Hematopoietic multipotent progenitor cell (in vitro differentiated cells): ENCODE measurements at places on chromosomes 1 and 21.
A peak's percentile ranks its signal among the peaks of the same experiment; 100 is the strongest.

GRCh38 chr1:51735746-51736254 lies 118.9 kb downstream of the OSBPL9 start:
- no peak for DNase-seq

DNA sequence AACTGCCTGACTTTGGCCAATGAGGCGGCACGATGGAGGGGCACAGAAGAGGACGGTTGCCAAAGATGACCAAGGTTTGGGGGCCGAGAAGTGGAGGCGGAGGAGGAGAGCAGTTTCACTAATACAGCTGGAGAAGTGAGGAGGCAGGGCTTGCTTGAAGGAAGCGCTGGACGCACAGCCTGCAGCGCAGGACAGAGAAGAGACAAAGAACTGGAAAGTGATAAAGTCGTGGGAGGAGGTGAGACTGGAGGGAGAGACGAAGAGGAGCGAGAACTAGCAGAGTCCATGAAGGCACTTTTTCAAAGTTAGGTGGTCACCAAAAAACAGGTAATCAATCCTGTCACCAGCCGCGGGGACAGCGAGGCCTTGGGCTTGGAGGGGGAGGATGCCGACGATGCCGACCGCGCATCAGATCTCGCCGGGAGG lies 771 bp downstream of the PACC1 start:
- DNase-seq: peak; percentile 33

DNA sequence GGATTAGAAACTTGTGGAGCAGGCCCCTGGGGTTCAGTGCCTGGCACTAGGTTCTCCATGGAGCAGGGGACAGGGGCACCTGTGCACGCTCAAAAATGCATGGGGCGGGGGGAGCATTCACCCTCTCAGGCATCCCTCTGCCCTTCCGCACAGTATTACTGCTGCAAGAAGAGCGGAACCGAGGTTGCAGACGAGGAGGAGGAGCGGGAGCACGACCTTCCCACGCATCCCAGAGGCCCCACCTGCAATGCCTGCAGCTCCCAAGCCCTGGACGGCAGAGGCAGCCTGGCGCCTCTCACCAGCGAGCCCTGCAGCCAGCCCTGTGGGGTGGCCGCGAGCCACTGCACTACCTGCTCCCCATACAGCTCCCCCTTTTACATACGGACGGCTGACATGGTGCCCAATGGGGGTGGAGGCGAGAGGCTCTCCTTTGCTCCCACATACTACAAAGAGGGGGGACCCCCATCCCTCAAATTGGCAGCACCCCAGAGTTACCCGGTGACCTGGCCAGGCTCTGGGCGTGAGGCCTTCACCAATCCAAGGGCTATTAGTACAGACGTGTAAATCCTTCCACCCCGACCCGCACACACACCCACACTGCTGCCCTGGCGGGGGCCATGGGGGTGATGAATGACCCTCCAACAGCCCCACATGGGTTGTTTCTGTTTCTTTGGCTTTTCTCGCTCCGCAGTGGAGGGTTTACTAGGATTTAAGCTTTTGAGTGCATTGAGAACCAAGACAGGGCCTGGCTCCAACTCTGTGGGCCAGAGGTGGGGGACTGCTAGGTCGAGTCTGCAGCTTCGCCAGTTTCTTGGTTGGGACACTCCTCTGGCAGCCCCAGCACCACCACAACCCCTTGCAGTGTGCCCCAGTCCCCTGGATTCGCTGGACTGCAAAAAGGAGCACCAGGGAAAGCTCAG lies 63.7 kb downstream of the TOR1AIP2 start:
- DNase-seq: no peak

DNA sequence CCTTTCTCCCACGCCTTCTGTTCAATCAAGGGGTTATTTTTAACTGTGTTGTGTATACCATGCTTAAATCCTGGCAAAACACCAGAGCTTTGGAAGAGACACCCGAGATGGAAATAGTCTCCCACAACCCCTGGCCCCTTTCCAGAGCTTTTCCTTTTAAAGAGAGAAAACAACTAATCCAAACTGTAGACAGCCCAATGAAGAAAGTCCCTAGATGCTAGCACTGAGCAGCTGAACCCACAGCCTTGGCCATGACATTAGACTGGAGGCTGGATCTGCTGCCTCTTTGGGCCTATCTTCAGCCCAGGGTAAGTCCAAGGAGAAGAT lies 64.9 kb upstream of the ARTN start:
- DNase-seq: no peak

GRCh38 chr1:35539073-35539823 lies 18.0 kb downstream of the KIAA0319L start:
- no peak for DNase-seq

GRCh38 chr21:42080788-42081083 lies 9.6 kb downstream of the UMODL1 start:
- DNase-seq: no peak

DNA sequence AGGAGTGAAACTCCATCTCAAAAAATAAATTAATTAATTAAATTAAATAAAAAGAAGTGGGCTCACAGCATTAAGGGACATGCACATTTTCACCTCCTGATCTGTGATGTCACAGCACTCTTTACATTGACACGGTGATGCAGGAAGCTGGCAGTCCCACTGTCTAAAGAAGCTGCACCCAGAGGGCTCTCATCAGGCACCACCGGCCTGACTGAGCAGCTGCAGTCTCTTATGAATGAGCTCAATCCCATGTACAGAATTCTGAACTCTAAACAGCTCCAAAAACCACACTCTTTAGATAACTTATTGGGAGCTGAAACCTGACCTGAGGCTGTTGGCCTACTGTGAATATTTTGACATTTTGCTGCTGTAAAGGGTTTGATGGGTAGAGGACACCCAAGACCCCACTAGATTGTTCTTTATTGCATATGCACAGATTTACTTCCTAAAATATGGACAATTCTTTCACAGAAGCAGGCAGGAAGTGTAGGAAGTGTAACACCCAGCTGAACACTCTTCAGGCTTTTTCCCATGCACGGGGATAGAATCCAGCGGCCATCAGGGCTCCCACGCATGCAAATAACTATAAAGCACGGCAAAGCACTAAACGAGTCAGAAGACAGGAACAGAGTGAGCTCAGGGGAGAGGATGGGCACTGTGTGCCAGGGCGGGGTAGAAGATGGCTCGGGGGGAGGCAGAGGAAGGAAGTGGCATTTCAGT lies 46.2 kb downstream of the L1TD1 start:
- no peak for DNase-seq

DNA sequence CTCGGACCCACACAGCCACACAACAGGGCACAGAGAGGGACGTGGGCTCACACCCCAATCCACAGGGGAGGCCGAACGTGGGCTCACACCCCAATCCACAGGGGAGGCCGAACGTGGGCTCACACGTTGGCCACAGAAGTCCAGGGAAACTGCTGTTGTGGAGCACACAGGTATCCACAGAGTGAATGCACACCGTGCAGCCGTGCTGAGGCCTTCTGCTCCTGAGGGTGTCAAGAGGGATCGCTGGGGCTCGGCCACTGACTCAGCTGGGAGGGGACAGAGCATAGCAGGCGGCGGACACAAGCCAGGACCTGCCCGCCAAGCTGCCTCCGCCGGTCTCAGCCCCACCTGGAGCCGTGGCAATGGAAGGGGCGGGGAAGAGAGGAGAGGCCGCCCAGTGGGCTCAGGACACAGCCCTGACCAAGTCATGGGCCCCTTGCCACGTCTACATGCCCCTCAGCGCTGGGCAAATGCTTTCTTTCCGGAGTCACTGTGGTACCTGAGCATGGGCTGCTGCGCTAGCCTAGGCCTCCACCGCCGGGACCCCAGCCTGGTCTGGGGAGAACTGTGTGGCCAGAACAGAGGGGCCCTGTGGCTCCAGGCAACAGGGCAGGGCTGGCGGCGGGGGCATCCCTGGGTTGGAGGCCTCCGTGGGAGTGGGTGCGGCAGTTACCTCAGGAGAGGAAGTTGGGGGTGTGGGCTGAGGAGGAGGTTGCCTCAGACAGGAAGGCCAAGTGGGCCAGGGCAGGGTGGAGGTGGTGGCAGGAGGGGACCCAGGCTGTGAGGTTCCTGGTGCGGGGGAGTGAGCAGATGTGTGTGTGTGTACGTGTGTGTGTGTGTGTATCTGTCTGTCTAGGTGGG lies 1.2 kb downstream of the SYTL1 start:
- DNase-seq: no peak

GRCh38 chr21:44360159-44360558 lies 6.7 kb downstream of the TRPM2 start:
- no peak for DNase-seq

GRCh38 chr21:14734191-14734590 lies 188.1 kb upstream of the SAMSN1 start:
- peak; percentile 72 for DNase-seq

- no peak for DNase-seq
These were observed 58.3 kb downstream of the SPSB1 start for GRCh38 chr1:9350960-9351359.

DNA sequence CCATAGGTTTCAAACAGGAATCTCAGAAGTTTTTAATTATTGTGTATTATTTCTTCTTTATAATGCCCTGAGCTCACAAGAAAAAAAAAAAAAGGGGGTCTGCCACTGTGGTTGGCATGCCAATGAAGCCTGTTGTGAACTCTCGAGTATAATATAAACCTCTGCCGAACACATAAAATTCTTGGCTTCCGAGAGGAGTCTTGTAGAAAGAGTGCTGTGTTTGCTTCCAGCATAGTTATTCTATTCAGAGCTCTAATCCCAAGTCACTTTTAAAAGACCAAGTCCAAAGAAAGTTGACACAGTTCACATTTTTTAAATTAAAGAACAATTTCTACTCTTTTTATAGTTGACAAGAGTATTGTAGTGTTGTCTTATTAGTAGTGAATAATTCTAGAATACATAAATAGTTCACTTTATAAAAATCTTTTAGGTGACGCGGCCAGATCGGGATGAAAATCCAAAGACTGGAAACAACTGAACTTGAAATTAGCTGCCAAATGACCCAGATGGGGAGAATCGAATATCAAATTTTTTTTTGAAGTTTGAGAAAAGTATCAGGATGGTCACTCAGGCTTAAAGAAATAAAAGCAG lies 293.2 kb downstream of the DUSP10 start:
- DNase-seq: no peak

DNA sequence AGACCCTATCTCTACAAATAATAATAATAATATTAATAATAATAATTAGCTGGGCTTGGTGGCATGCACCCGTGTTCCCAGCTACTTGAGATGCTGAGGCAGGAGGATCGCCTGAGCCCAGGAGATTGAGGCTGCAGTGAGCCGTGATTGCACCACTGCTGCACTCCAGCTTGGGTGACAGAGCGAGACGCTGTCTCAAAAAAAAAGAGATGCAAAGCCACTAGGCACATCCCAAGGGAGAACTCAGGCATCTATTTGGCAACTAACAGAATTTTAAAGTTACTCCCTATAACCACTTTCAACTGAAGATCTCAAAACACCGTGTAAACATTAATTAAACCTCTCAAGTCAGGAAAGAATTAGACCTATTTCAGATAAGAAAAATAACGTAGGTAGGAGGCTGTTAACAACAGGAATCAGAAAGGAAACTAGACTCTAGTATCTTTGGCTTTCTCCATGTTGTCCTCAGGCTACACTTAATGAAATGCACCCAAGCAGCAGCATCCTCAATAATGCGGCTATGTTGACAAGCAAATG lies 3.7 kb downstream of the RNF19B start:
- no peak for DNase-seq

DNA sequence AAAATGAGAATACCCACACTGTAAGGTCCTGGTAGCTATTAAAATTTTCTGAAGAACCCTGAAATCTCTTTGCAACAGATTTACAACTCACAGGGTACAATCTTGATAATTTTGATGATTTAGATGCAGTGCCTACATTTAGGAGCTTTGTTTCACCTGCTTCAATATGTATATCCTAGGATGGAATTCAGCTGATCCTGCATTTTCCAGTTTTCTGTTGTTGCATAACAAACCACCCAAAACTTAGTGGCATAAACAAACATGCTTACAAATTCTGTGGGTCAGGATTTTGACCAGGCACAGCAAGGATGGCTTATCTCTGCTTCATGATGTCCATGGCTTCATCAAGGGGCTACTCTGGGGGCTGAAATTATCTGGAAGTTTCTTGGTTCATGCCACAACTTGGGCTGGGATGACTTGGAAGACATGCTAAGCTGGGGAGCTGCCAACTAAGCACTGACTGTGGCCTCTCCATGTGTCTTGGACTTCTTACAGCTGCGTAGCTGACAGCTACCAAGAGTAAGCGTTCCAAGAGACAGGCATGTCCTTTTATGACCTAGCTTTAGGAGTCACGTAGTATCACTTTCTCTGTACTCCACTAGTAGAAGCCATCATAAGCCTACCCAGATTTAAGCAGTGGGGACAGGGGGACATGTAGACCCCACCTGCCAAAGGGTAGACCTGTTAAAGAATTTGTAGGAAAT lies 108.5 kb downstream of the CACHD1 start:
- no peak for DNase-seq

- no peak for DNase-seq
These were observed 48.0 kb downstream of the DMAP1 start for GRCh38 chr1:44261171-44261817.

GRCh38 chr21:25898671-25899070 lies 163.9 kb downstream of the GABPA start:
- no peak for DNase-seq

GRCh38 chr21:19224090-19224489 lies 820.5 kb upstream of the TMPRSS15 start:
- no peak for DNase-seq

- no peak for DNase-seq
These were observed 271.3 kb upstream of the PRMT6 start for GRCh38 chr1:106785176-106785575.

DNA sequence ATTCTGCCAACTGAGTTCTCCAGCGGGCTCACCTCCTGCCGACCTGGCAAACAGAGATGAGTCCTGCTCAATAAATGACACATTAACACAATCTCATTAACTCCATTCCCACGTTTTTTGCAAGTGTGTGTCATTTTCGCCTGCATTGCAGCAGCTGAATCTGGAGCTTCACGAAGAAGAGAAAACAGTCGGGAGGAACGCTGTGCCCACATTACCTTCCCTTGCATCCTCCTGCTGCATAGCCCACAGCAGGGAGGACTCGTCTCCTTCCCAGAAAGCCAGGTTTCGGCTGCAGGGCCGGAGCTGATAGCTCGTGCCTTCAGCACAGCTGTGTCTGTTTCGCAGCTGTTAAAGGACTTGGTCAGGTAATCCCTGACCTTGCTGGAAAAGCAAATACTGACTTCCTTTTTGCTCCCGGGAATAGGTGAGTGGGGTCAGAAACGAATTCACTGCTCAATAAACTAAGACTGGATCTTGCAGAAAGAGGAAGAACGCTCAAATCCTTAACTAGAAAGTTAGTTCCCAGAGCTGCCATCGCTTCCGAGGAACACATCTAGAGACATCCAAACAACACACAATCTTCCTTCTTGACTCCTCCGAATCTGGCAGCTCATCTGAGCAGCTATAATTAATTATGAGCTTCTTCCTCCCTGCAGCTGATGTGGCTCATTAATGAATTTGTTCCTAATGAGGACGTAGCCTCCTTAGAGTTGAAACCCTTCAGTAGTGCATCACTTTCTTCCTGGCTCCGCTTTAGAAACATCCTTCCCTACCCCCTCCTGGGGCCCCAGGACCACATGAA lies 33.0 kb downstream of the KANK4 start:
- no peak for DNase-seq
